ENCODE measurements at places on chromosomes 12 and 14.

GRCh38 chr12:71799106-71799505 lies 40.5 kb upstream of the TBC1D15 start:
- no peak for DNase-seq

DNA sequence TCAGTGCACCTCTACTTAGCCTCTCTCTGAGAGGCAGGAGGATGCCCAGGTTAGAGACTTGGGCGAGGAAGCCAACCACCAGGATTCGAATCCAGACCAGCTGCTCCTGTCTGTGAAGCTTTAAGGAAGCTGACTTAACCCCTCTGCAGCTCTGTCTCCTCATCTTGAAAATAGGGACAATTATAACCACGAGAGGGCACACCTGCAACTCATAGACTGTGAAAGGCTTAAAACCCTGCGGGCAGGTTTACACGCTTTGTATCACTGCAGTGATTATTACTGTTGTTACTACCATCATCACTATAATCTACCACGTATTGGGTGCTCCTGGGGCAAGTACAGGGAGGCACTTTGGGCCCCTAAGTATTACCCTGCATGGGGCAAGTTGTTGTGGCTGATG lies 379.8 kb downstream of the VRK1 start:
- no peak for DNase-seq

GRCh38 chr14:26926585-26926984 lies 328.8 kb upstream of the NOVA1 start:
- no peak for DNase-seq

- DNase-seq = no peak
Measured at GRCh38 chr12:123131291-123131832, 19.5 kb downstream of the PITPNM2 start.

- no peak for DNase-seq
Measured at GRCh38 chr14:92990456-92991430, 67.8 kb downstream of the CHGA start.

DNA sequence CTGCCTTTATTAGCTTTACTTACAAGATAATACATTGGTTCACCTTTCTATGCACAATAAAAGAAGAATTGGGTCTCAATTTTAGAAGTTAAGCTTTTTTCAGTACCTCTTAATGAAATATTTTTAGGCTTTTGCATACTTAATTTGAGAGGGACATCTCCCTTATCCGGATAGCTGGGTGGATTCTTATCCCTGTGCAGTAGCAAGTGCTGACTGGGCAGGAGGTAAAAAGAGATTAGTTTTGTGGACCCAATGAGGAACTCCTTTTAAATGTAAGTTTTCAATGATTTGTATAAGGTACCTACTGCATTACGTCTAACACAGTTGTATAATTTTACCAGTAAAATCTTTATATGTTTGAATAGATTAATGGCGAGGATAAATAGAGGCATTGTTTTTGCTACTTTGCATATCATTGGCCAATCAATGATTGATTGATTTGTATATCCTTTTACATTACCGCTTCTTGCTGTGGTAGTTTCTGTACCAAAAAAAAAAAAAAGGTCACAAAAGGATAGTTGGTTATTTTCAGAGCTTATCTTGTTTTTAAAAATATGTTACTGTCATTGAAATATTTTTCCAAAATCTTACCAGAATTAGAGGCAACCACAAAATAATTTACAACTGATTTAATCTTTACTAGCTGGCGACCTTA lies 2.2 kb downstream of the CPSF6 start:
- no peak for DNase-seq
